Glomerular endothelial cell (primary cell): ENCODE measurements at places on chromosomes 11 and 22. TPM values are rescaled to one million over a fixed set of nuclear protein-coding genes. Genes with fewer than 3 reads are reported as not detected.

DNA sequence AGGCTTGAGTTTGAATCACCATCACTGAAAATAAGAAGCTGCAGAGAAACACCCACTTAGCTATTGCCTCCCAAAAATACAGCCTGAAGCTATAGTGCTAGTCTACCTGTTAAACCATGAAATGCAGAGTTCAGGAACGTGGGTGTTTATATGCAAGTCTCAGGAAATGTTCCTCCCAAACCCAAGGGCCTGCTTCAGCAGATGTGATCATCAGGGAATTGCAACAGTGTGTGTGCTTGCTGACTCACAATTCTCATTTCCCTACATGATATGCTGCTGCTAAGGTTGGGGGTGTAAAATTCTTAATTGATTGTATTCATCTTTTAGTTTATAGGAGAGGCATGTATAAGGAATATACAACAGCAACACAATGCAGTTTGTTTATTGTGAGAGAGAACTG, 49.6 kb downstream of the NUP98 start:
- DNase-seq, result no peak

GRCh38 chr11:65479184-65480145, 19.4 kb upstream of the MALAT1 start:
- DNase-seq, result no peak

- DNase-seq, result no peak
Observed at GRCh38 chr11:71165771-71166170, 86.6 kb downstream of the SHANK2 start.

GRCh38 chr22:29702000-29702930, 17.5 kb upstream of the CABP7 start:
- no peak for DNase-seq

DNA sequence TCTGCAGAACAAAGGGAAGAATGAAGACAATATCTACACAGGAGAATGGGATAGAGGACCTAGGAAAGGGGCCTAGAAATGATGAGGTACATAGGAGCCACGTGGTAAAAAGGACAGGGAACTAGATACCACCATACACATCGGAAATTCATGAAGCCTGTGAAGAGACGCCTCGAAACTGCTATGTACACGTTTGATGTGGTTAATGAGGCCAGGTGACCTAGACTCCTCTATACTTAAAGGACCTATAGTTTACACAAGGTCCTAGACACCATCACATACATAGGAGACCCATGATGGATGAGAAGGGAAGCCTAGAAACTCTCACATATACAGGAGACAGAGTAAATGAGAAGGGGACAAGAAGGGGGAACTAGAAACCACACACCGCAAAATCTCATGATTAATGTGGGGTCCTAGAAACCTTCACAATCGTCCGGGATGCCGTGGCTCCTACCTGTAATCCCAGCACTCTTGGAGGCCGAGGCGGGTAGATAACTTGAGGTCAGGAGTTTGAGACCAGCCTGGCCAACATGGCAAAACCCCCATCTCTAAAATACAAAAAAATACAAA, 23.8 kb downstream of the RHBDD3 start:
- DNase-seq, result no peak

GRCh38 chr11:66012371-66012945, 650 bp downstream of the CST6 start:
- DNase-seq, result no peak

DNA sequence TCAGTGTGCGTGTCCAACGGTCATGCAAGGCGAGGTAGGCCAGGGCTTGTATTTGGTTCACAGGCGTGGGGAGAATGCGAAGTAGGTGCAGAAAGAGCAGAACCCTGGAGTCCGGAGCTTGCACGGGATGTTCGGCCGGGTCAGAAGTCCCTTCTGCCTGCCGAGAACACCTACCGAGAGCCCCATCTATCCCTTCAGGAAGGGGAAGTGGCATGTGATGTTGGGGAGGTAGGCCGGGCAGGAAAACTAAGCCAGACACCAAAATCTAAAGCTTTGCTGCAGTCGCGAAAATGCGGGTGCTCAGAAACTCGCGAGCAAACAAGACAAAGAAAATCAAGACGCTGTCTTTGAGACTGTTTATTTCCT, 435 bp upstream of the TAF6L start:
- DNase-seq, result no peak

DNA sequence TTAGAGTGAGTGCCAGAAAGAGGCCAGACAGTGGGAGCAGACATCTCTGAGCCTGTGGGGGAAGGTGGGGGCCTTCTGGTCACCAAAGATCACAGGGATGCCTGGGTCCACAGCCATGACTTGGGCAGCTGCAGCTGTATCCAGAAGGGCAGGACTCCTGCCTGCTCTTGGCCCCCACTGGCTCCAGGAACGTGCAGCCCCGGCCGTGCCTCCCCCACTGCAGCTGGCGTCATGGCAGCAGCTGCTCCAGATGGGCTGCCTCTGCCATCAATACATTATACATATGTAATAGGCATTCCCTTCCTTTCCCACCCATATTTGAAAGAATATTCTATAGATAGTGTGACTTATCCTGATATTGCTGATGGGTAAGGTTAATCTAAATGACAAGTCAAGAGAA, 195.5 kb upstream of the SNX19 start:
- DNase-seq, result no peak

GRCh38 chr22:46596032-46596441, 24.1 kb upstream of the GRAMD4 start:
- DNase-seq, result no peak

GRCh38 chr11:116162886-116163230, 609.9 kb downstream of the BUD13 start:
- no peak for DNase-seq

DNA sequence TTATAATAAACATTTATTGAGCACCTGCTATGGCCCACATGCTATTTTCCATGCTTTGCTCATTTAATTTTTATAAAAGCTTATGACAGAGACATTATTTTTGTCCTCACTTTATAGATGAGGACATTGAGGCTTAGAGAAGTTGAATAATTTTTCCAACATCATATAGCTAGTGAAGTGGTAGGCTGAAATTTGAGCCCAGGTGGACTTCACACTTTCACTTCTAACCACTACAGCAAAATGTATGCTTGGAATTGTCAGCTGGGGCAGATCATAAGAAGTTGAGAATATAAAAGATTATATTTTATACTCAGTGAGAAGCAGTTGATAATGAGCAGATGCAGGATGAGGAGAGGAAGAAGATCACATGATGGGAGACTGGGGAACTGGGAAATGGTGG, 146.1 kb downstream of the LDLRAD3 start:
- DNase-seq, result no peak

GRCh38 chr11:84626256-84626655, 1000.9 kb downstream of the DLG2 start:
- DNase-seq, result no peak

GRCh38 chr11:108223348-108224149, 682 bp downstream of the ATM start:
- DNase-seq, result no peak

DNA sequence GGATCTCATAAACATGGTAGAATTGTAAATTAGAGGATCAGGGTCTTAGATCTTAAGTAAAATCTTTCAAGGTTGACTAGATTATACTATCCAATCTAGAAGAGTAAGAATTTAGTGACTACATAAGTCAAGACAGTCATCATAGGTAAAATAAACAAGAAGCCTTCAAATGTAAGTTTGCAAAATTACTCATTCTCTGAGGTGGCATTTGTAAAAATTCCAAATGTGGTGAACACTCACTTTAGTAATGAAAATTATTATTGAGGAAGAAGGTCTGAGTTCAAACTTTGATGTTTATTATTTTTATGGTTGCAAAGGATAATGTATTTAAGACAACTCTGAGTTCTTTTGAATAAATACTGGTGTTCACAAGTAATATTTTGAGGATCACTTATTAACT, 4.6 kb downstream of the HYLS1 start:
- DNase-seq, result no peak

GRCh38 chr11:130911306-130911705, 5.0 kb downstream of the SNX19 start:
- no peak for DNase-seq

DNA sequence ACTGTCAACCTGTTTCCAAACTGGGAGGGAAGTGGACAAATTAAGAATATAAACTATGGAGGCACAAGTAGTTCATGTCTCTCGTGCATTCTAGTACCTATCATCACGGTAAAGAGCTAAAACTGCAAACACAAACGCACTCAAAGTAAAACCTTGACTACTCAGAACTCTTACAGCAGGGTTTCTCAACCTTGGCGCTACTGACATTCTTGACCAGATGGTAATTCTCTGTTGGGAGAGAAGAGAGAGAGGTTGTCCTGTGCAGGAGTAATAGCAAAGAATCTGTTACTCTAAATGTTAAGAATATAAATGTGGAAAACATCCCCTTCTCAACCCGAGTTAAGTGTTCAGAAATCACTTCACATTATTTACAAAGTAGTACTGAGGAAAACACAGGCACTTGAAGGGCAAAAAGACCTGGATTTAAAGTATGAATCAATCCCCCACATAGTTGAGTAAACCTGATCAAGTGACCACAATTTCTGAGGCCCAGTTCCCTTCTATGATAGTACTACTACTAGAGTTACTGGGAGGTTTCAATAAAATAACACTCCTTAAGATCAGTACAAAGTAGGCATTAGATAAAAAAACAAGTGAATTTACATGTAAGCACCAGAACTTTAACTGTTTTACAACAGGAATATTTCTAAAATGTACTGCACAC, 73.1 kb upstream of the ARHGAP32 start:
- DNase-seq, result no peak

DNA sequence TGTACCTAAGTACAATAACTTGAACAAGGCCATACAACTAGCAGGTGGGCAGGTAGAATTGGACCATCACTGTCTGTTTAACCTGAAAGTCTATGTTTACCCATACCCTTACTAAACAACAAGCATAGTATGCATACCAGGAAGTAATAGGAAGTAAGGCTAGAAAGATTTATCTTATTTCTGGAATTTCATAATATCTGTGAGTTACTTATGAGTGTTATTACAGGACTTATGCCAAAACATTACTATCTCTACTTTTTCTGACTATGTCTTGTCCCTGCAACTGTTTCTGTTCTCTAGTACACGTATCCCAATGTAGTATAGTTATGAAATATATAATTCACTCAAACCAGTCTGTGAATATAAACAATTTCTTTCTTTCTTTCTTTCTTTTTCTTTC, 1400.8 kb upstream of the TENM4 start:
- DNase-seq, result no peak

DNA sequence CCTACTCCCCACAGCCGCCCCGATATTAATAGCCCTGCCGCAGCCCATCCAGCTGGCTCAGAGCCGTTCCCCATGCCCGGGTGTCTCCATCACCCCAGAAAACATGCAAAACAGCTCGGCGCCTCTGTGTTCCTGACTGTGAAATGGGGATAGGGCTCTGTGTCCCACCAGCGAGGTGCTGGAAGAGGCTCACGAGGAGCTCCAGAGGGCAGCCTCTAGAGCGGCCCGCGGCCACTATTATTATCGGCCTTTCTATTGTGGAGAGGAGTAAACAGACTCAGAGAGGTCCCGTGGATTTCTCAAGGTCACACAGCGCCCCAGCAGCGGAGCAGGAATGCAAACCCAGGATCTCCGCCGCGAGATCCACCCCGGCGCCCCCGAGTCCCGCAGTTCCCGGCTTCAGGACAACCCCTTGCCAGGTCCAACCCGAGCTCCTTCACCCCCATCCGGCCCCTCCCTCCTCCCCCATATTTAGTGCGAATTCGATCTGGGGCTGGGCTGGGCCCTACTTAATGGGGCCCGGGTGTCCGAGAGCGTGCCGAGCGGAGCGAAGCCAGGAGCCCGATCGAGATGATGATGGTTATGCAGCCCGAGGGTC, at the start of gene ACTN3:
ACTN3 (plus strand) TSS at position 536 of the 598 bp plus-strand sequence; CDS start at position 571, 35 bp downstream.
- DNase-seq, result no peak

- DNase-seq, result no peak
Observed at GRCh38 chr11:2796091-2796490, 89.5 kb downstream of the CDKN1C start.

- no peak for DNase-seq
Observed at GRCh38 chr22:19519041-19519926, 4.9 kb downstream of the CLDN5 start.

DNA sequence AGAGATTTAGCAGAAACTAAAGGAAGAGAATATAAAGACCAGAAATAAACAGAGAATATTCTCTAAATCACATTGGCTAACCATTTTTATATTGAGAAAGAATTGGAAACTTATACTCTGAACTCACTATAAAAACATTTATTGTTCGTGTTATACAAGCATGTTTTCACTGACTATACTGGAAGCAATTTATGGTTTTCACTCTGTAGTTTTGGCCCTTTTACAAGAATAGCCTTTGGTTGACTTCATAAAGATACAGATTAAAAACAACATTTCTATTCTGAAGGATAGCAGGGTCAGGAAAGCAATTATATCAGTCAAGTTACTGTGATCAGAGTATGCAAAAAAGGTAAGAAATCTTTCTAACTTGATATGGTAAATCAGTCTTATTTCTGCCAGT, 965.7 kb upstream of the FAT3 start:
- DNase-seq, result no peak

DNA sequence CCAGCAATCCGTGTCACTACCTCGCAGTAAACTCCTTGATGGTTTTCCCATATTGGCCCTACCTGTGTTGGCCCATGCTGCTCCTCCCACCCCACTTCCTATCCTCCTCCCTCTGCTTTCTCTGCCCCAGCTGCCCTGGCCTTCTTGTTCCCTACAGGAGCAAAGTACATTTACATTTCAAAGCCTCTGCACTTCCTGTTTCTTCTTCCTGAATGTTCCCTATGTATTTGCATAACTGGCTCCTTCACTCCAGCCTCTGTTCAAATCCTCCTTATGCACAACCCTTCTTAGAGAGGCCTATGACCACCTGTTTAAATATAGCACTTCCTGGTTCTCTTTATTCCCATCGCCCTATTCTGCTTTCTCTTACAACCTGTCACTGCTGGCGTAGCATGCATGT, 62.2 kb downstream of the PARVA start:
- no peak for DNase-seq

DNA sequence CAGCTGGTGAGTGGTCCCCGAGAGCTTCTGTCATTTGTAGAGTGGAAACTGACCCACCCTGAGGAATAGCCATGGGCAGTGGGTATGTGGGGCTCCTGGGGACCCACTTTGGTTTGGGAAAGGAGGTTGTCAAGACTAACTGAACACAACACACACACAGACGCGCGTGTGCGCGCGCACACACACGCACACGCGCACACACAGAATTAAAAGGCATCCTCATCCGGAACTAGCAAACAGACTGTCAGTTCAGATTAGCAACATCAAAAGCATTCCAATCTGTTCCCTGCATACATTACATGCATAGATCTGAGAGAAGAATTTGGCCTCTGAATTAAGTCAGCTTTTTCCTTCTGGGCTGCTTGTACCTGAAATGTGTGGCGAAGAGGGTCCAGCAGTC, 284.7 kb downstream of the ST3GAL4 start:
- DNase-seq, result no peak

GRCh38 chr11:79198898-79199250, 242.0 kb downstream of the TENM4 start:
- DNase-seq, result no peak

GRCh38 chr11:88295028-88295427, 42.5 kb downstream of the CTSC start:
- DNase-seq, result no peak

- DNase-seq, result no peak
Observed at GRCh38 chr22:19480789-19481188, 1.1 kb downstream of the CDC45 start.

Gene TENM4
- total RNA-seq, result 6.5 and 7.3 TPM in 2 replicates

Gene GLB1L2
- total RNA-seq, result 0.92 and 0.99 TPM in 2 replicates

Gene OR52I1
- total RNA-seq, result not detected in 2 replicates

Gene ANO5
- 0.35 and 0.58 TPM in 2 replicates for total RNA-seq

Gene OR8D1
- total RNA-seq, result not detected in 2 replicates

Gene MN1
- total RNA-seq, result 8.0 and 12.7 TPM in 2 replicates

Gene SLC5A1
- total RNA-seq, result not detected in 2 replicates

Gene GGT1
- total RNA-seq, result 8.2 and 18.7 TPM in 2 replicates

Gene NLRP14
- total RNA-seq, result 0.10 TPM in 1 of 2 replicates, not detected in the other

Gene DEFB131B
- not detected in 2 replicates for total RNA-seq

Gene SEC14L6
- total RNA-seq, result 0.05 and 0.12 TPM in 2 replicates
